ENCODE measurements at places on chromosomes 3 and 15. TPM values are rescaled to one million over a fixed set of nuclear protein-coding genes. Genes with fewer than 3 reads are reported as not detected.

The ARID3B gene
- 4.9 TPM for total RNA-seq

GRCh38 chr3:139559541-139559940 is 20.0 kb upstream of the RBP1 start:
- peak; percentile 65 for DNase-seq

- DNase-seq = no peak
Observed at GRCh38 chr3:179872842-179873241, 163.9 kb downstream of the PEX5L start.

GRCh38 chr15:90716317-90716975 is 700 bp upstream of the BLM start:
- DNase-seq = peak; percentile 55

The WDR49 gene
- total RNA-seq = not detected

The ZNF770 gene
- total RNA-seq = 32.1 TPM

The DUOXA2 gene
- total RNA-seq = not detected

The GOLGA8H gene
- total RNA-seq = not detected

DNA sequence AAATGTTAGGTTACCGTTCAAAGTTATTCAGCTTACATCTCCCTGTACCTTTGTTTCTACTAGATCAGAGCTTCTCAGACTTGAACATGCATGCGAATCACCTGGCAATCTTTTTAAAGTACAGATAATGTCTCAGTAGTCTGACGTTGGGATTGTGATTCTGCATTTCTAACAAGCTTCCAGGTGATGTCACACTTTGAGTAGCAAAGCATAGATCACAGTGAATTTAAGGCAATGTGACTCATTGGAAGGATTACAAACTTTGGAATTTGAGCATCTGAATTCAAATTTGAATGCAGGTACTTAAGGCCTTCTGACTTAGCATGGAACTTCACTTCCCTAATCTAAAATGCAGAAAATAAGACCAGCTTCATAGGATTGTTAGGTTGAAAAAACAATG is 10.8 kb upstream of the ZMAT3 start:
- DNase-seq = peak; percentile 64

GRCh38 chr15:68674975-68675374 is 96.2 kb downstream of the CORO2B start:
- DNase-seq = no peak

DNA sequence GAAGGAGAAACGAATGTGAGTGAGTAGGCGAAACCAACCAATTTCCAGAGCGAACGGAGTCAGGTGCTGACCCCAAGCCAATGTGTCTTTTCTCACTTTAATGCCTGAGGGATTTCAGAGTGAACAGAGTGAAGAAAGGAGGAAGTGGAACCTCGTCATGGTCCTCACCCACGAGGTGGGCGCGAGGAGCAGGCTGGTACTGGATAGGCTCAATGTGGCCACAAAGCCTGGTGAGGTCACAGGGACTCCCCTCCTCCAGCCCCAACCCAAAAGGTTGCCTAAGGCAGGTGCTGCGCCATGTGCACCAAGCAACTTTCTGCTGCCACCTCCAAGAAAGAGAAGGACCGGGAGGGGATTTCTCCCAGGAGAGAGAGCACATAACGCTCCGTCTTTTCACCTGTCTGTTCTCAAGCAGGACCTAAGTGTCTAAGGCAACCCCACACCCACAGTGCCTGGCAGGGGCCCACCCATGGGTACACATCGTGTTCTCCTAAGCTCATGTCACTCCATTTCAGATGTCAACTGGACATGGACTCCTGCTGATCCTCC is 3.8 kb downstream of the NRROS start:
- DNase-seq = no peak

GRCh38 chr3:48215876-48216275 is 7.4 kb upstream of the CAMP start:
- DNase-seq = no peak

The FAM3D gene
- total RNA-seq = not detected

The FGF7 gene
- 351 TPM for total RNA-seq

The C3orf85 gene
- total RNA-seq = not detected

GRCh38 chr3:43773273-43774094 is 82.7 kb downstream of the ABHD5 start:
- DNase-seq = peak; percentile 47

All from GM23248 (cell line).